Spinal cord (tissue), 10 donors: ENCODE measurements at places on chromosomes 1 and 21. TPM values are rescaled to one million over a fixed set of nuclear protein-coding genes. Genes with fewer than 3 reads are reported as not detected.

GRCh38 chr1:205440476-205441317, 15.1 kb downstream of the BLACAT1 start:
- no peak overlapping the region for H3K4me3 ChIP-seq
- no peak overlapping the region for H3K27ac ChIP-seq
- H3K27me3 ChIP-seq = no peaks in the 10 kb centered on the region
- DNase-seq = no peak
- H3K4me1 ChIP-seq = peaks cover 85% of the 10 kb centered on the region

The PTGER3 gene
- total RNA-seq = 54.3 TPM

DNA sequence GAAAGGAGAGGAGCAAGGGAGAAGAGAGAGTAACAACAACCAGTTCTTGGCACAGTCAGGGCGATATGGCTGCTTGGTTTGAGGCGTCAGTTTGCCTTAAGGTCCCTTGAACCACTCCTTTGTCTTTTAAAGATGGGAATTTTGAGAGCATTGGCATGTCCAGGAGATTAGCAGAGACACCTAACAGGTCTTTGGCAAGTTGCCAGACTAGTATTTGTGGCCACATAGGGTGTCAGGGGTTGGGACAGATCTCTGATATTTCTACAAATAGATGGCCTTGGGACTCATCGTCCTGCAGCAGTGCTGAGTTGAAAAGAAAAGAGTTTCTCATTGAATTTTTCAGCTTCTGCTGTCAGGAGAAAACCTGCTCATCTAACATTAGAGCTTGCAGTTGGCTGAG, 55.3 kb upstream of the KCND3 start:
- no peaks in the 10 kb centered on the region for H3K4me1 ChIP-seq
- H3K27me3 ChIP-seq = no peaks in the 10 kb centered on the region
- H3K4me3 ChIP-seq = no peak overlapping the region
- no peak for DNase-seq

The NPL gene
- total RNA-seq = 60.3 TPM

The KCND3 gene
- total RNA-seq = 9.5 TPM

The UMODL1 gene
- 0.11 TPM for total RNA-seq

DNA sequence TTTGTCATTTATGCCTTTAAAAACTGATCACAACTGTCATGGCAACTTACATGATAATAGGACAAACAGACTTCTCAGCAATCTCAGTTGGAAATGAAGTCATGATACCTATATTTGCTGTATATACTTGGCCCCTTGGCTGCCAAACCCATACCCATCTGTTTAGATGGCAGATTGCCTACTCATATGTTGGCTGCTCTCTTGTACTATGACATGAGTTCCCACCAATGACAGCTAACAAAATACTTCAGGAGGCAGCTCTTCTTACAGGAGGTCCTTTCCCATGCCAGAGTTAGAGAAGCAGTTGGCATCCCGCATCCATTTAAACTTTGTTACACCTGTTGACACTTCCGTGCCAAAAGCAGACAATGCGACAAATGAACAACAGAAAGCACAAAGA, 603.1 kb upstream of the ADGRL2 start:
- DNase-seq = no peak
- H3K27me3 ChIP-seq = no peaks in the 10 kb centered on the region
- H3K4me3 ChIP-seq = no peak overlapping the region
- H3K4me1 ChIP-seq = no peaks in the 10 kb centered on the region
- no peak overlapping the region for H3K27ac ChIP-seq

GRCh38 chr1:222006715-222007114, 264.8 kb upstream of the DUSP10 start:
- H3K27me3 ChIP-seq = no peaks in the 10 kb centered on the region
- no peaks in the 10 kb centered on the region for H3K36me3 ChIP-seq
- H3K4me3 ChIP-seq = no peak overlapping the region

The SLC26A9 gene
- total RNA-seq = 0.30 TPM

The KRTAP19-1 gene
- not detected for total RNA-seq

The DNAJC6 gene
- total RNA-seq = 158 TPM

- no peak overlapping the region for H3K27ac ChIP-seq
- no peaks in the 10 kb centered on the region for H3K27me3 ChIP-seq
- no peaks in the 10 kb centered on the region for H3K4me1 ChIP-seq
- H3K36me3 ChIP-seq = peaks cover 18% of the 10 kb centered on the region
Measured at GRCh38 chr1:235207209-235207565, 46.1 kb upstream of the RBM34 start.

DNA sequence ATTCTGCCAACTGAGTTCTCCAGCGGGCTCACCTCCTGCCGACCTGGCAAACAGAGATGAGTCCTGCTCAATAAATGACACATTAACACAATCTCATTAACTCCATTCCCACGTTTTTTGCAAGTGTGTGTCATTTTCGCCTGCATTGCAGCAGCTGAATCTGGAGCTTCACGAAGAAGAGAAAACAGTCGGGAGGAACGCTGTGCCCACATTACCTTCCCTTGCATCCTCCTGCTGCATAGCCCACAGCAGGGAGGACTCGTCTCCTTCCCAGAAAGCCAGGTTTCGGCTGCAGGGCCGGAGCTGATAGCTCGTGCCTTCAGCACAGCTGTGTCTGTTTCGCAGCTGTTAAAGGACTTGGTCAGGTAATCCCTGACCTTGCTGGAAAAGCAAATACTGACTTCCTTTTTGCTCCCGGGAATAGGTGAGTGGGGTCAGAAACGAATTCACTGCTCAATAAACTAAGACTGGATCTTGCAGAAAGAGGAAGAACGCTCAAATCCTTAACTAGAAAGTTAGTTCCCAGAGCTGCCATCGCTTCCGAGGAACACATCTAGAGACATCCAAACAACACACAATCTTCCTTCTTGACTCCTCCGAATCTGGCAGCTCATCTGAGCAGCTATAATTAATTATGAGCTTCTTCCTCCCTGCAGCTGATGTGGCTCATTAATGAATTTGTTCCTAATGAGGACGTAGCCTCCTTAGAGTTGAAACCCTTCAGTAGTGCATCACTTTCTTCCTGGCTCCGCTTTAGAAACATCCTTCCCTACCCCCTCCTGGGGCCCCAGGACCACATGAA, 33.0 kb downstream of the KANK4 start:
- peaks cover 25% of the 10 kb centered on the region for H3K27me3 ChIP-seq
- no peaks in the 10 kb centered on the region for H3K36me3 ChIP-seq
- peaks cover 24% of the 10 kb centered on the region for H3K4me1 ChIP-seq
- peak overlapping the region; percentile 70 for H3K27ac ChIP-seq
- no peak for DNase-seq
- no peak overlapping the region for H3K4me3 ChIP-seq

DNA sequence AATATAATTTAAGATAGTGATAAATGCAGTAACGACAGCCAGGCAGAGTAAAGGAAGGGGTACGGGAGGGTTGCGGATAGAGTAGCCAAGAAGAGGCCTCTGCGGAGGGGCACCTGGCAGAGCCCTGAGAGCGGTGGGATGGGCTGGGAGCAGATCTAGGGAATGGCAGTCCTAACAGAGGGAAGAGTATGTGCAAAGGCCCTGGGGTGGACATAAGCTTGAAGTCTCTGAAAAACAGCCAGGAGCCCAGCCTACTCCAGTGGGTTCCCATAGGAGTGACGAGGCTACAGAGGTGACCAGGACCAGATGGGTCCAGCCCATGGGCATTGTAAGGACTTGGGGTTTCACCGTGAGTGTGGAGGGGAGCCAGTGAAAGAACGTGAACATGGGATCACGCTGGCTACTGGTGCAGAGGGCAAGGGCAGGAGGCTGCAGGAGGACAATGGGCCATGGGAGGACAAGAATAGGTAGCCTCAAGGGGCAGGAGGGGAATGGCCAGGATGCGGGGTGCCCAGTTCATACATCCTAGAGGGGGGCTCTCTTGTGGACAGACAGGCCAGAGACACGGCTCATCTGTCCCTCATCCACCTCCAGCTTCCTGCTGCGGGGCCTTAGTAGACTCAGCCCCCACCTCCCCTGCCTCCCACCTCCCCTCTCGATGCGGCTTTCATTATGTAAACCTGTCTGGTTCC, 185.7 kb upstream of the VAMP3 start:
- no peaks in the 10 kb centered on the region for H3K27me3 ChIP-seq
- no peak overlapping the region for H3K27ac ChIP-seq
- H3K4me1 ChIP-seq = peaks cover 58% of the 10 kb centered on the region
- no peak for DNase-seq
- H3K36me3 ChIP-seq = peaks cover 2% of the 10 kb centered on the region

- no peaks in the 10 kb centered on the region for H3K4me1 ChIP-seq
- H3K36me3 ChIP-seq = no peaks in the 10 kb centered on the region
- H3K27ac ChIP-seq = no peak overlapping the region
- no peaks in the 10 kb centered on the region for H3K27me3 ChIP-seq
Measured at GRCh38 chr1:179237222-179237621, 7.7 kb upstream of the ABL2 start.

GRCh38 chr1:67383999-67384638, 46.1 kb downstream of the SERBP1 start:
- no peaks in the 10 kb centered on the region for H3K36me3 ChIP-seq
- no peak overlapping the region for H3K4me3 ChIP-seq
- H3K27me3 ChIP-seq = no peaks in the 10 kb centered on the region
- no peaks in the 10 kb centered on the region for H3K4me1 ChIP-seq

DNA sequence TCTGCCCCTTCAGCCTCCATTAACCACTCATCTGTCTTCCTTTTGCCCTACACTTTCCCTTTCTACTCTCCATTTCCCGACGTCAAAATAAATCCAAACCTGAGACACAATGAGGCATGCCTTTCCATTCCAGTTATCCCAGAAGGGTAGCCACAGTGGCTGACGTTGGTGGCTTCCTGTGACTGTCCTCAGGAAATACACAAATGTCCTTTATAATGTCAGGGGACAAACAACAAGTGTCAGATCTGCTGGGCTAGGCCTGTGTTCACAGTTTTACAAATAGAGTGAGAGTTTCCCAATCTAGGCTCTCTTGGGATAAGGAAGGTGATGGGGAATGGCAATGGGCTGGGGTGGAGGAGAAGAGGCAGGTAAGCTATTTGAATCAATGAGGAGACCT, 135.3 kb downstream of the BRINP2 start:
- H3K36me3 ChIP-seq = no peaks in the 10 kb centered on the region
- H3K27ac ChIP-seq = no peak overlapping the region
- peaks cover 20% of the 10 kb centered on the region for H3K4me1 ChIP-seq
- no peaks in the 10 kb centered on the region for H3K27me3 ChIP-seq
- no peak overlapping the region for H3K4me3 ChIP-seq

- DNase-seq = no peak
- no peak overlapping the region for H3K4me3 ChIP-seq
- H3K36me3 ChIP-seq = no peaks in the 10 kb centered on the region
- H3K27ac ChIP-seq = no peak overlapping the region
- H3K4me1 ChIP-seq = no peaks in the 10 kb centered on the region
Measured at GRCh38 chr21:17699524-17700189, 87.0 kb upstream of the BTG3 start.

The BPNT1 gene
- 23.3 TPM for total RNA-seq
